ENCODE measurements at places on chromosomes 1 and 21.

- no peak for DNase-seq
Observed at GRCh38 chr21:36699546-36700294, 805 bp downstream of the SIM2 start.

- no peak for DNase-seq
Observed at GRCh38 chr1:246837418-246838117, 94.2 kb downstream of the AHCTF1 start.

DNA sequence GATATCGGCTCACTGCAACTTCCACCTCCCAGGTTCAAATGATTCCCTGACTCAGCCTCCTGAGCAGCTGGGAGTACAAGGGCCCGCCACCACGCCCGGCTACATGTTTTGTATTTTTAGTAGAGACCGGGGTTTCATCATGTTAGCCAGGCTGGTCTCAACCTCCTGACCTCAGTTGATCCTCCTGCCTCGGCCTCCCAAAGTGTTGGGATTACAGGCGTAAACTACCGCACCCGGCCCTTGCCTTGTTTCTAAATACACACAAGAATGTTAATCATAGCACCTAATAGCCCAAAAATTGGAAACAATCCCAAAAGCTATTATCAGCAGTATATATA lies 1.2 kb upstream of the MSTO1 start:
- no peak for DNase-seq

DNA sequence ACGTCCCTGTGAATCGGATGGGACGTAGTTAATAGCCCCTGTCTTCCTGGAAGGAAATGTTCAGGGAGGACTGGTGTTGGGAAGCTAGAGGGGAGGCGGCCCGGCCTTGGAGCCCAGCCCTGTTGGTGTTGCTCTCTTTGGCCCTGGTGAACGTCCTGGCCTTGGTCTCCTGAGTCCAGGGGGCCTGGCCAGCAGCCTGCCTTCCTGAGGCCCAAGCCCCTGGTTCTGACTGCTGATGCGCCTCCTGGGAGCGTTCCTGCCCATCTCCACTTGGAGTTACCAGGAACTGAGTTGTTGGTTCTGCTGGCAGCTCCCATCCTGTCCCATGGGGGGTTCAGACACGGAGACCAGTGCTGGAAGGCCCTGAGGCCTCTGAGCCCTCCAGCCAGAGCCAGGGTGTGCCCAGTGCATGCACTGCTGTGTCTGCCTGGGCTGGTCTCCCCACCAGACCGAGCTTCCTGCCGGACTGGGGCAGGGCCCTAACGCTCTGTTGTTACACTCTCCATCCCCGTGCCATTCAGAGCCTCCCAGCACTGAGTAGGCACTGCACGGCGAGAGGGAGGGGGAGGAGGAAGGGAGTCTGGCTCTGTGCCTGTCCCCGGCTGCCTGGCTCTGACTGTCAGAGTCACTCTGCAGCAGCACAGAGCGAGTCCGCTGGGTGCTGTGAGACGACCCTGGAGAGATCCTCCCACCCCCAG lies 382.5 kb upstream of the VAMP3 start:
- DNase-seq, result peak; percentile 9

GRCh38 chr1:18907021-18907916 lies 4.9 kb upstream of the ALDH4A1 start:
- no peak for DNase-seq

DNA sequence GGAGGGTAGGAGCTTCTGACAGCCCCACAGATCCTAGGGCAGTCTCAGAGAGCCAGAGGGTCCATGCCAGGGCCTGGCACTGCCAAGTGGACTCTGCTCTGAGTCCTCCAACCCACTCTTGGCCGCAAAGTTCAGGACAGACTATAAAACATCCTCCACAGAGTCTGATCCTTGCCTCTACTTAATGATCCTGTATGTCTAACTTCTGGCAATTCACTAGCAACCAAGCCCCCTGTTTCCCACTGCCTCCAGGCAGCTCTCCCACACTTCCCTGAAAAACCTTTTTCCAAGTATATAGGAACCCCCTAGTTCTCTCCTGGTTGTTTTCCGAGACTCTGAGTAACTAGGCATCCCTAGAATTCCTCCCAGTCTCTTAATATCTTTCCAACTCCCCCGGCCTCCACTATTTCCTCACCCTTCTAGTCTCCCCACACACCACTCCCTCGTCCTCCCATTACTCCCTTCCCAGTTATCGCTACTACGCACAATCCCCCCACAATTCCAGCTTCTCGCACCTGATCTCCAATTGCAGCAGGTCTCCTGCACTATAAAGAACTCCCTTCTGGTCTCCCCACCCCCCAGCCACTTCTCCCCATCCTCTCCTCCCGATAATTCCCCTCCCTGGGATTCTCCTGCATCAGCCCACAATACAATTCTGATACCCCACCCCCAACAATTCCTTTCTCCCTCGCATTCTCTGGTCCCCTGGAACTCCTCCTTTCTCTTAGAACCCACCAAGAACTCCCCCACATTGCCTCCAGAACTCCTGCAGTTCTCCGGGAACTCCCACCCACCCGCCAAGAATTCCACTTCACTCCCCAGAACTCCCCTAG lies 574 bp downstream of the IGSF9 start:
- no peak for DNase-seq

- DNase-seq, result no peak
Observed at GRCh38 chr1:204255966-204256365, 42.2 kb upstream of the GOLT1A start.

DNA sequence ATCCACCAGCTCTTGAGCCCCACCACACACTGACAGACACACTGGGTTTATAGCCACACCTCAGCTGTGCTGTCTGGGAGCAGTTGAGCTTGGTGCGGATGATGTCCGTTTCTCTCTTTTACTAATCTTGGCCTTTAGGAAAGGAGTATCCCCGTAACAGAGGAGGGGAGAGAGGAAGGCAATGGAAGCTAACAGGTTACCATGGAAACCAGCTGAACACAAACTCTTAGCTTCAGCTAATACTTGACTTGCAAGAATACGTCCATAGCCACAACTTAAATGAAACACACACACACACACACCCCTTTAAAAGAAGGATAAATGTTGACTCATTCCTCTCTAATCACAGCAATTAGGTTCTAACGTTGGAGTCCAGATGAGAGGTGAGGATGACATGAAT lies 28.0 kb upstream of the LRRN2 start:
- DNase-seq, result no peak

GRCh38 chr1:181128592-181129497 lies 40.3 kb downstream of the IER5 start:
- no peak for DNase-seq

DNA sequence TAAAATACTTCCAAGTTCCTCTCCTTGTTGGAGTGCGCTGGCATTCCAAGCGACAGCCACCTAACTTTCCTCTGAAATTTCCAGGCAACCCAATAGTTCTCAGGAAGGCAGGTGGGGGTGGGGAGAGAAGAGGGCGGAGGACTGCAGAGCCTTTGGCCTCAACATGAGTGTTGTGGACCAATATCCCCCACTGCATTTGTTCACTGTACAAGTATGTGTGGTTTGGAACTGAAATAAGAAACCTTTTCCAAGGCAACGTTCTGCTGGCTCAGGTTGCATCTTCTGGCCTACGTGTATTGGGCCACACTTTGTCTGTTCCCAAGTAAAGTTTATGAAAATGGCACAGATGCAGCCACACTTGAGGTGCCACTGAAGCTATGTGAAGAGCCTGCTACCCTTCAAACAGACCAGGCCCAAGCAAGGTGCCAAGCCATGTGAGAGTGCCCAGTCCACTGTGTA lies 153.4 kb downstream of the DHRS3 start:
- DNase-seq, result no peak

DNA sequence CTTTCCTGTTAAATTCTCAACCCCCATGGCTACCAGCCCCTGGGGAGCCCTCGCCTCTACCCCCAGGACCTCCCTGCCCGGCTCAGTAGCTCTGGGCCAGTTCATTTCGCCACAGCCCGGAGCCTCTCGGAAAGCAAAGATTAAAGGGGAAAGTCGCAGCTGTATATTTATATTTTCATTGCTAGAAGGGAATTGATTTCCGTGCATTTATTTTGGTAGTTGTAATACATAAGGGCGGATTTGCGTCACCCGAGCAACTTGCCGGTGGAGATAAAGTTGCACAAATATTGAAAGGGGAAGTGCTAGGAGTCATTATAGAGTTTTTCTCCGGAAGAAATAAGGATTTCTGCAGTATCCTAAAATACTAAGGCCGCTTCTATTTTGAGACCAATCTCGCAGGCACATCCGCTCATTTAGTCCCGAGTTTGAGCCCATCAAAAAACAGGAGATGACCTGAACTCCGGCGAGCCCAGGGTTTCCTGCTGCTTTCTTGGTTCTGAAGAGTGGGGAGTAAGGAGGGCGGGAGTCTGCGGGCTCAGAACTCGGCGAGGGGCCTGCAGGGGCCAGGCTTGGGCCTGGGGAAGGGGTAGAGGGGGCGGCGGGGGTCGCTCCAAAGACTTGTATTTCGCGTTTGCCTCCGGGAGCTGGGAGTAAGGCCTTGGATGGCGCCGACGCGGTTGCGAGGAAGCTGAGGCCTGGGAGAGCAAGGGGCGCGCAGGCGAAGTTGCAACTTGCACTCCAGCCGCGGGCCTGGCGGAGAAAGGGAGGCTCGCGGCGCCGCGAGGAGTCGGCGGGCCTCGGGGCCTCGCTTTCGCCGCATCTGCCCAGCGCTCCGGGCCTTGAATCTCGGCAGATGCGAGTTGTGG lies 2.5 kb upstream of the HLX start:
- no peak for DNase-seq

- DNase-seq, result no peak
Observed at GRCh38 chr21:41873005-41873404, 6.1 kb downstream of the PRDM15 start.

DNA sequence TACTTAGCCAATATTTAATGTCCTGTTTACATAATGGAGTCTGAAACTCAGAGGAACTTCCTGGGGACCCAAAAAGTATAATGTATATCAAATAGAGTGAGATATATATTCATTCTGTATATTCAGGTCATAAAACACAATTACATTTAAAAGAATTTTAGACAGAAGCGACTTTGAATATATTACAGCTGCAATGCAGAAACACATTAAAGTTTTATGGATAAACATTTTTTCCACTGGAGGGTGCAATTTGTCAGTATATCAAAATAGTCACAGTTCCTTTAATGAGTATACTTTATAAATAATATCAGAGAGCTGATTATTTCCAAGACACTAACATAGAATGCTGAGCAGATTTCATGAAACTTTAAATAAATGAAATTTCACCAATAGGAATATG lies 43.9 kb upstream of the CRB1 start:
- DNase-seq, result no peak

- no peak for DNase-seq
Observed at GRCh38 chr1:64162804-64163203, 40.6 kb upstream of the UBE2U start.

DNA sequence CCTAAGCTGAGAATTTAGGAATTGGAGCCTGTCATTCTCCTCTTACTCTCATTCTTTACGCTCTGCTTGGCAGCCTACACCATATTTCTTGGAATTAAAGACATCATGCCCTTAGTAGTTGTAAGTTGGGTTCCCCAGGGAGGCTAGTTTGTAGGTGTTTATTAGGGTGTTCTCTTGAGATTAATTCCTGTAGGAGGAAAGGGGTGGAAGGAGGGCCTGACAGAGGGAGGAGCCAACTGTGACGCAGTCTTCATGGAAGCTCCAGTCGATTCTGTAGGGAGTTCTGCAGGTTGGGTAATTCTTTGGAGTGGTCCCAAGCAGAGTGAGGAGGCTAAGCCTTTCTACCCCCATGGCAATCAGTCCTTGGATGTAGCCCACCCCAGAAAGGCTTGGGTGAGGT lies 111.4 kb downstream of the HHAT start:
- no peak for DNase-seq

GRCh38 chr1:193079187-193079586 lies 19.8 kb downstream of the RO60 start:
- DNase-seq, result no peak

- DNase-seq, result peak; percentile 64
Observed at GRCh38 chr1:158124034-158124433, 56.7 kb upstream of the CD1D start.
